Adrenal gland (tissue), 19 donors: ENCODE measurements at places on chromosomes 5 and 9.

DNA sequence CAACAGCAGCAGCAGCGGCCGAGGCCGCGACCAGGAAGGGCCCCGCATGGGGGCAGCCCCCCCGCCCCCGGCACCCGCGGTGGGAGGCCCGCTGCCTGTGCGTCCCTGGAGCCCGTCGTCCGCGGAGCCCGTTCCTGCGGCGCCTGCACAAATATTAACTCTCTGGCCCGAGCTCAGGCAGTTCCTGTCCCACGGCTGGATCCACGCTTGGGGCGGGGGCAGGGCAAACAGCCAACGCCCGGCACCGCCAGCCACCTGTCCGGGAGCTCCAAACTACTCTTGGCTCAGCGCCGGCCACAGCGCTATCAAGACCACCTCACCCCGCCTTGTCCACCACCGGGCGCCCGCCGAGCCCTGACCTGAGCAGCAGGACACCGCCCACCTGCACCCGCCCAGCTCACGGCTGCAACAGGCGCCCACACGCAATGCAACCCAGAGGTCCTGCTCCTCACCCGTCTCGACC, at the start of gene LRRC26:
Gene LRRC26 (minus strand): TSS at position 156 of the 463 bp plus-strand sequence. CDS start 108 bp downstream, at position 48.
- DNase-seq: no peak

- no peak for DNase-seq
Measured at GRCh38 chr5:173829826-173830225, 58.3 kb upstream of the CPEB4 start.

DNA sequence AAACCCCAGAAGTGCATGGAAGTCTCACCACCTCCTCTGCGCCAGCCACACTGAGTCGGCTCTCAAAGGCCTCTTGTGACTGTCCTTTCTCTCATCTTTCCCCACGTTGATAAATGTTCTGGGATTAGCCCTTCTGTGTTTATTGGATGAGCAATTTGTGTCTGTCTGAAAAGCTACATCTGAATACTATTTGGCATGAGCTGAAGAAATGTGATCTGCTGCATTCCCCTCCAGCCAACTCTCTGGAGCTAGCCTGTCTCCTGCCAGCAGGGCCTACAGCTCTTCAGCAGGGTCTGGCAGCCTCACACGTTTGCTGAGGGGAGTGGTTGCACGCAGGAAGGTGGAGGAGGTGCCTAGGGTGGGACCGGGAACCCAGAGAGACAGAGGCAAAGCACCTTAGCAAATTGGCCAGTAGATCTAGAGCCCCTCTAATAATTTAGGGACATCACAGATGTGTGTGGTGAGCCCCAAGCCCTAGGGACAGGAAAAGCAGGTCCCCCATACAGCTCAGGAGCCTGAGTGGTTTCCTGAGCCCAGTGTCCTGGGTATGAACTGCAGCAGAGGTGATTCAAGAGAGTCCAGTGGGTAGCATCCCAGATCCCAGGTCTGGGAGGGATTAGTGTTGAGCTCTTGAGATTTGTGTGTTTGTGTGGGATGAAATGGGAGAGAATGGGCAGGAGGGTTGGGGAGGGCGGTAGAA, 20.5 kb upstream of the B4GALT1 start:
- no peak for DNase-seq

DNA sequence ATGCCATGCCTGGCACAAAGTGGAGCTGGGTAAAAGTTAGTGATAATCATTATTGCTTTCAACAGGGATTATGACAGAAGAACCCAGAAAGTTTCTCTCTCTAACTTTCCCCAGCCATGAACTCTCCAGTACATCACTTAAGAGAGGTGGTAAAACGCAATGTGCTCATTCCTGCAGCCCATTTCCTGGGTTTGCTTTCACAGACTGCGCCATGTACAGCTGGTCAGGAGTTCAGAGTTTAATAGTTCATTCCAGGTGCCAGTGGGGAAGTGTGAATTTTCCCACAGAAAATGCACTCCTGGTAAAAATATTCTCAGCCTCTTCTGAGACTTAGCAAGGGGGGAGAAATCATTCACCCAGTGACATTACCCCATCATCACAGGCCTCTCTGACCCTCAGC, 35.5 kb downstream of the ADAM19 start:
- no peak for DNase-seq

GRCh38 chr9:90142580-90142979, 500.0 kb downstream of the DIRAS2 start:
- DNase-seq: peak; percentile 51

DNA sequence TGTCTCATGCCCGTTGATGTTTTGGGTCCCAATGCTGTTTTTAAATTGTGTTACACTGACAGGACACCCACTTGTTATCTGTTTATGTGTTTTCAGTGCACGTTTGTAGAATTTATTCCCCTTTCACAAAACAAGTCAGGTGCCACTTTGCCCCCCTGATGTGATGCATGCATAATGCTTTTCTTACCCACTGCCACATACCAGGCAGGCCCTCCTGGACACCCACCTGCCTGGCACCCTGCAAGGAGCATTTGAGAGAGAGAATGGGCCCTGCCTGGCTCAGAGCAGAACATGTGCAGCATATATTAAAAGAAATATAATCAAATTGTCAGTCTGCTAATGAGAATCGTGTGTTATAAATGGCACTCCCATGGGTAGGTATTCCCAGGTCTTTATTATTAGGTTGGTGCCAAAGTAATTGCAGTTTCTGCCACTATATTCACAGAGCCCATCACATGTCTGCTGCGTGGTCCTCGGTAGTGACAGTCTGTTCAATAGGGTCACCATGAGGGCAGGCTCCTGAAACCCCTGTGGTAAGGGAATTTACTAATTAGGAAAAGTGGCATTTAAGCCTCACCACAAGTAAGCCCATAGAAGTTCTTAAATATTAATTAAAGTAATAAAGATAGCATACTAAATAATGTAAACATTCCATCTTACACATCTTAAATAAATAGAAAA, 52.2 kb upstream of the CKMT2 start:
- no peak for DNase-seq

DNA sequence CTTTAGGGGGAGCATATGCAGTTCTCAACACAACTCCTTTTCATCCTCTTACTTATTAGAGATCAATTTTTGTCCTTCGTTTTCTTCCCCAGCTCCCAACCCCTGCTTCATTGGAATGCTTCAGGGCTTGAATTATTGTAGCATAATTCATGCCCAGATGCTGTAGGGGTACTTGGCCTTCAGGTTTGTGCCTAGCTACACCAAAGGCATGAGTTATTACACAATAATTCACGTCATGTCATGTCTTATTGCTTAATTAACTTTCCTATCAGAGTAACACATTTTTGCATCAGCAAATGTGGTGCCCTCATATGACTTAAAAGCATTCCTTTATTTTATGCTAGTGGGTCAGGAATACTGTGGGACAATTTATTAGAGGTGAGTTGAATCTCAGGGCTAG, 507.2 kb downstream of the NFIB start:
- DNase-seq: no peak

- no peak for DNase-seq
Measured at GRCh38 chr9:6183227-6183551, 32.4 kb upstream of the IL33 start.

DNA sequence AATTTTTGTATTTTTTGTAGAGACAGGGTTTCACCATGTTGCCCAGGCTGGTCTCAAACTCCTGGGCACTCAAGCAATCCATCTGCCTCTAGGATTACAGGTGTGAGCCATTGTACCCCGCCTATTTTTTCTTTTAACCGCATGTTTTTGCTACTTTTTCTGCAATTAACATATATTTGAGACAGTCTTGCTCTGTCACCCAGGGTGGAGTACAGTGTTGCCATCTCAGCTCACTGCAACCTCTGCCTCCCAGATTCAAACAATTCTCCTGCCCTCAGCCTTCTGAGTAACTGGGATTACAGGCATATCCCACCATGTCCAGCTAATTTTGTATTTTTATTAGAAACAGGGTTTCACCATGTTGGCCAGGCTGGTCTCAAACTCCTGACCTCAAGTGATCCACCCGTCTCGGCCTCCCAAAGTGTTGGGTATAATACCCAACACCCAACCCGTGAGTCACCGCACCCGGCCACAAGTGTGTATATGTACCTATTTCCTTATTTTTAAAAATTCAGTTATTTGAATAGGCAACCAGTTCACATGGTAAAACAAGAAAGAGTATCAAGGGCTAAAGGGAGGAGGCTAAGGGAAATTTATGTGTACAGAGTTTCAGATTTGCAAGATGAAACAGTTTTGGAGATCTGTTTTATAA, 13.3 kb downstream of the PHAX start:
- DNase-seq: no peak

GRCh38 chr5:17232405-17232804, 15.0 kb downstream of the BASP1 start:
- no peak for DNase-seq

DNA sequence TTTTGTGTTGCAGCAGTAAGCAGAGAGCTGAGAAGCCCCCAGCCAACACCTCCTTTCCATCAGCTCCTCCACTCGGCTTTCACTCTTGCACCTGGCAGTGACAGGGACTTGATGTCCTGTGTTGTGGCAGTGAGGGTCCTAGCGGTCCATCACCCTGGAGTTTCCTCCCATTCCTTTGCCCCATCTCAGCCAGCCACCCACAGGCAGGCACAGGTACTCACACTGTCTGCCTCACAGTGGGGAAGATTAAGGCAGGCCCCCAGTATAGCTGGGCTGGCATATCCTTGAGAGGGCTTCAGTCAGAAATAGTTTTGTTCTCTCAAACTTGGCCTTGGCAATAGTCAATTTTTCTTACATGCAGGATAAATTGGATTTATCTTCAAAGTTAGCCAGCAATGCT, 362.7 kb downstream of the GADD45G start:
- no peak for DNase-seq

DNA sequence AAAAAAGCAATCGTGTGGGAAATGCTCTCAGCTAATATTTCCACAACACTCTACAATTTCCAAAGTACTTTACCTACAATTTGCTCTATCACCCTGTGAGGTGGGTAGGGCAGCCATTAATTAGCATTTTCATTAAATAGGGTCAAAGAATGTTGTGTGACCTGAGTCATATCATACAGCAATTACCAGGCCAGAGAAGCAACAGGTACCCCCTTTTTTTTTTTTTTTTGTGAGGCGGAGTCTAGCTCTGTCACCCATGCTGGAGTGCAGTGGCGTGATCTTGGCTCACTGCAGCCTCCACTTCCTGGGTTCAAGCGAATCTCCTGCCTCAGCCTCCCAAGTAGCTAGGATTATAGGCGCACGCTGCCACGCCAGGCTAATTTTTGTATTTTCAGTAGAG, 108.8 kb upstream of the RETREG1 start:
- no peak for DNase-seq

- peak; percentile 81 for DNase-seq
Measured at GRCh38 chr5:113487781-113488644, at the start of gene MCC. Gene MCC, minus strand, starts transcription at chr5:113488453.

GRCh38 chr9:124218987-124219461, 38.7 kb upstream of the NEK6 start:
- DNase-seq: no peak

GRCh38 chr9:22512495-22512894, 65.9 kb downstream of the DMRTA1 start:
- DNase-seq: no peak

- peak; percentile 60 for DNase-seq
Measured at GRCh38 chr9:128245421-128246151, 30.2 kb downstream of the GOLGA2 start.

DNA sequence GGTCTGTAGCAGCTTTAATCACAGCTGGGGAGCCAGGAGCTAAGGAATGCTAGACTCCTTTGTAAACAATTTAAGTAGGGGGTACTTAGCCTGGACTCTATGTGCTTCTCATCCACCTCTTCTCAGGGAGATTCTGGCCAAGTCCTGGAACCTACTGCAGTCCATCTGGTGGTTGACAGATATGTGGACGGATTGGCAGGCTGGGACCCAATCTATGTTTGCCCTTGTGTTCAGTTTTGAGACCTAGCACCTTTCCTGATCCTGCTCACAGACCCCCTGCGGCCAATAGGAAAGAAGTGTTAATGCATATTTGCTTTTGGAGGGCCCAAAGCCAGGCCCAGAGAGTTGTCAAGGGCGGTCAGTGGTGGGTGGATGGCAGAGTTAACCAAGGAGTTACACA, 6.4 kb downstream of the SLC22A5 start:
- no peak for DNase-seq

GRCh38 chr9:99964336-99964735, 57.9 kb downstream of the STX17 start:
- DNase-seq: no peak

- DNase-seq: no peak
Measured at GRCh38 chr9:17361378-17361777, 217.5 kb upstream of the SH3GL2 start.

DNA sequence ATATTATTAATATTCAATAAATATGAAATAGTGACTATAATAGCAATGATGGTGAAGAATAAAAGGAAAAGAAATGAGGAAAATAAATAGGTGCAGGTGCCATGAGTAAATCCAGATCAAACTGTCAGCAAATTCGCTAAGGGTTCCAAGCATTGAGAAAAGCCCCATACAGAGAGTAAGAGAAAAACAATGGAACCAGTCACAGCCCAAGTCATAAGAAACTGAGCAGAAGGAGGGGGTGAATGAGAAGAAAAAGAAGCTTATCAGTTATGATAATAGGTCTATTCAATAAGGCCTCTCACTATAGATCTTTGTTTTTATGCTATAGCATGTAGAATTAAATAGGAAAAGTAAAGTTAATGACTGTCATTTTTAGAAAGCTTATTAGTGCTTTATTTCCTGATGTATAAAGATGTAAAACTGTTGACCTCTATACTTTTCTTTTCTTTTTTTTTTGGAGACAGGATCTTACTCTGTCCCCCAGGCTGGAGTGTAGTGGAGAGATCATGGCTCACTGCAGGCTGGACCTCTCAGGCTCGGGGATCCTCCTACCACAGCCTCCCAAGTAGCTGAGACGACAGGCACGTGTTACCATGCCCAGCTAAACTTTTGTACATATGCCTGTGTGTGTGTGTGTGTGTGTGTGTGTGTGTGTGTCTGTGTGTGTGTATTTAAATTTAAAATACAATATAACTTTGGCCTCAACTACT, 72.4 kb downstream of the FYB1 start:
- no peak for DNase-seq

DNA sequence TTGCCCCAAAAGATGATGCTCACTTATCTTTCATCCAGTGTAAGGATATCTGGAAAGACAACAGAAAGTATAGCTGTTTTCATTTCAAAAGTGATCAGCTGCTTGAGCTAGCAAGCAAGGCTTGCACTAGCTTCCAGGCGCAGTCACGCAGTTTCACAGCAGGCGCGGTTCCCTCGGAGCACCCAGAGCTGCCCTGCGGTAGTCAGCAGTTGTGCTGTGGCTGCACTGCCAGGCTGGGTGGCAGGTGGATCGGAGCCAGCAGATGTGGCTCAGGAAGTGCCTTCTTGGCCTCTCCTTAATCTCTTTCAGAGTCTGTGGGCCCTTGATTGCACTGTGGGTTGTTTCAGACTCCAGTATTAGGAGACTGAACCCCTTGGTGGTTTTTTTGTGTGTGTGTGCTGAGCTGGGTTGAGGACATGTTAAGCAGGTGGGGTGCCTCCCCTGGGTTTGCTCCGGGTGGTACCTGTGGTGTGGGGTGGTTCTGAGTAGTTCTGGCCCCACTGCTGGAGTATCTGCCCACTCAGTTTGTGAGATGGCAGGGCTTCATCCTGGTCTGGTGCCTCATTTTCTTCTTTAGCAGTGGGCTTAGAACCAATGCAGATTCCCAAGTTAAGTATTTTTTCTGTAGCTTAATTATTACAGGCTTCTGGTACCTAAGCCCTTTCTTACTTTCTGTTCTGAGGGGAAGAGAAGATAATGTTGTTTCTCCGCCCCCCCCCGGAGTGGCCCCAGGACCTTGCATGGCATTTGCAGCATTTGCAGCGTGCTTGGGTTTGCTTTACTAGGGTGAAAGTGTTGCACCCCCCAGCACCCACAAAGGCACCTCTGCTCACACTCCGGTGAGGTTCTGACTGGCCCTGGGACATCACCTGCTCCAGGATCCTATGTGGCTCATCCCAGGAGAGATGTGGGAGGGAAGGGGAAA, 16.4 kb downstream of the TENT4A start:
- DNase-seq: peak; percentile 81
